Activated naive CD8-positive, alpha-beta T cell treated with anti-CD3 and anti-CD28 coated beads, Interleukin-2, amount 10 ng/mL, durations not matched to agents 7 days and 5 days (primary cell): ENCODE measurements at places on chromosomes 2 and 18. TPM values are rescaled to one million over a fixed set of nuclear protein-coding genes. Genes with fewer than 3 reads are reported as not detected.
A peak's percentile ranks its signal among the peaks of the same experiment; 100 is the strongest.

The LOXHD1 gene
- total RNA-seq = 0.39 TPM

The SIX2 gene
- total RNA-seq = not detected

- no peak for DNase-seq
Observed at GRCh38 chr2:97659256-97660043, 4.4 kb downstream of the ACTR1B start.

DNA sequence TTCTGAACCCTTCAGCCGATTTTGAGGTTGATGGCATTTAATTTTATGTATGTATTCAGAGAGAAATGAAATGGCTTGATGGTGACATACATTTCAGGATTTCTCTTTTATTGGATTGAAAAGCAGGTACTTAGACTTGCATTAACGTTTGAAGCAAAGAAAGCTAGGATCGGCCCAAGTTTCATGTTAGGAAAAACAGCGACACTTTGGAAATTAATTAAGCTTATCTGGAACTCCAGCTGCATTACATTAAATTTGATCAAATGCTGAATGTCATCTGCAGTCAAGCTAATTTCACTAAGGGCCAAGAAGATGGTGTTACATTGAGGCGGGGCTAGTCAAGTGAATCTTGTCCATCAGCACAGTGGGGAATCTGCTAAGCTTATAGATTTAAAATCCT, 441.8 kb downstream of the IRS1 start:
- DNase-seq = no peak

DNA sequence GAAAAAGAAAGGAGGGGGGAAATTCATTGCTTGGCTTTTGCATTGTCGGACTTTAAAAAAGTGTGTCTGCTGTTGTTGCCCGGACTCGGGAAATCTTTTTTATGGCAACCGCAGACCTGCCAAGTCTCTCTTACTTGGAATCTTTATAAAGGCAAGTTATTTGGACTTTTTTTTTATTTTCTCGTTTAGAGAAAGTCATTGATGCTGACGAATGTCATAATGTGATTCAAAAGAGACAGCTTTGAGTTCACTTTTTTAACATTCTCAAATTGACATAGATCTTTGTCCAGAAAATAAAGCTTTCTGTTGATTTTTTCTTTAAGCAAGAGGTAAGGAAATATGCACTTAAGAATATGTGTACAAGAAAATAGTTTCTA, 651 bp upstream of the ZNF521 start:
- no peak for DNase-seq

The AGXT gene
- not detected for total RNA-seq

- no peak for DNase-seq
Observed at GRCh38 chr18:10121028-10121427, 207.2 kb downstream of the VAPA start.

DNA sequence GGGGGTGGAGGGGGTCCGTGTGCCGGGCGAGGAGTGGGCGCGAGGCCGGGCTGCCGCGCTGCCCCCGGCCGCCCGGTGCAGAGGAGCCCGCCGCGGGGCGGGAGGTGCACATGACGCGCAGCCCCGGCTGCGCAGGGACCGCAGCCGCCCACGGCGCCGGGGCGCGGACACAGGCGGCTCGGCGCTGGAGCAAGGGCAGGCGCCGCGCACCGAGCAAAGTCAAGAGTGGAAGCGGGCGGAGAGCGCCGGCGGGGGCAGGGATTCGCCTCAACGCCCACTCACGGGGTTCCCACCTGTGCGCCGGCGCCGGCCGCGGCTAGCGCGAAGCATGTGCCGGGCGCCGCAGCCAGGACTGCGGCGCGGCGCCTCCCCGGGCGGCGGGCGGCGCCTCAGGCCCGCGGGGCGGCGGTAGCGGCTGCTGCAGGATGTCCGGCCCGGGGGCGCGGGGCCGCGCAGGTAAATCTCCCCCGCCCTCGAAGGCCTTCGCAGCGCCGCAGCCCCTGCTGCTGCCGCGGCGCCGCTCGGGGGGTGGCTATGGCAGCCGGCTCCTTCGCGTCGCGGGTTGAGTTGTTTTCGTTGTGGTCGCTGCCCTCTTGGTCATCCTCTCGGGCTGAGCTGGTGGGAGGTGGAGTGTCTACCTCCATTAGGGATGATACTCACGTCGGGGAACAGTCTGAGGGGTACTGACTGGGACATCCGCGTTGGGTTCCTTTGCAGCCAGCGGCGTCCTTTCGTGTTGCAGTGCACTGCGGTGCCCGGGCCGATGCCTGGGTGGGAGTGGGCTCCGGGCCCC, 216.3 kb upstream of the DTNA start:
- peak; percentile 30 for DNase-seq

DNA sequence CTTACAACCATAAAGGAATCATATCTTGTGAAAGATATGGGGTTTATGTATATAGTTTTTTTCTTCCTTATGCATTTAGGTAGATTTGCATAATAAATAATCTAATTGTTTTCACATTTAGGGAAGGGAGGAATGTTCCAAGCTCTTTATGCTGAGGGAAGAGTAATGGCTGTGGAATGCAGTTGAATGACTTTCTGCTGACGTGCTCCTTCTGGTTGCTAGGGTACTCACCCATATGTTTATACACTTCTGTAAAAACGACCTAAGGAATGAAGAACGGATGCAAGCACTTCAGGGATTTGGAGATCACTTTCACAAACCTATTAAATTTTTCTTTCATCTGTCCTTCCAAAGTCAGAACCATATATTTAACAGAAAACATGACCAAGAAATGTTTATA, 29.2 kb upstream of the PPP4R1 start:
- DNase-seq = no peak
